Suprapubic skin (tissue), 4 donors: ENCODE measurements at places on chromosomes 11 and 22.

DNA sequence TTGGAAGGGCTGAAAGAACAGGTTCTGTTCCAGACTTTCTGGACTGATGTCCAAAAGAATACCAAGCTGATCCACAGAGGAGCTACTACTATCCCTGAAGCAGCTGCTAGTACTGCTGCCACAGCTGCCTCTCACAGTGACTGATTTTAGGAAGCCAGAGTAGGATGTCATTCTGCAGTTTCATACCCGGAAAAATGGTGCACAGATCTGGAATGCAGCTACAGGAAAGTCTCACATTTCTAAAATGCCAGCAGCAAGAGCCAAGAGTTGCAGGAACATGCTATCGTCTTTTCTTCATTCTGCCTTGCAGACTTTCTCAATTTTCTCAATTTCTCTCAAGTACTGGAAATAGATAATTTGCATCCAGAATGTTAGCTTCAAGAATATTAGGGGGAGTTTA, 19.4 kb upstream of the CCDC179 start:
- DNase-seq = no peak

- no peak for DNase-seq
These were observed 111.0 kb upstream of the ARHGAP42 start for GRCh38 chr11:100575860-100576717.

- DNase-seq = no peak
These were observed 11.2 kb upstream of the PAX6 start for GRCh38 chr11:31822175-31822926.

GRCh38 chr11:20059587-20060021, 100.7 kb downstream of the DBX1 start:
- no peak for DNase-seq

DNA sequence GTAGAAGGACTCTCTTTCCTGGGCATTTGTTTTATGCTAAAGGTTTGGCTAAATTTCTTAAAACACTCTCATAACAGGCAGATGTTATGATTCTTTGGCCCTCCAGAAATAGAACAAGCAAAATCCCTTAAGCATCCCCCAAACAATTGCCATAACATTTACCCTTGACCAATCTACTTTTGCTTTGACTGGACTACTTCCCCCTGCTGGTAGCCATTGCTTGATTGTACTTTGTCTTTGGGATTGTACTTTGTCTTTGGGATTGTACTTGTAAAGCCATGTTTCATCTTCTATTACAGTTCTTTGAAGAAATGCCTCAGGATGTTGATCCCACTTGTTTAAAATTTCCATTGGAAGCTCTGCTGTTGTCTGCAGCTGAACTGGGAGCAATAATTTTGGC, 53.3 kb upstream of the GLYAT start:
- DNase-seq = no peak

GRCh38 chr11:71991494-71991893, 7.2 kb upstream of the IL18BP start:
- DNase-seq = no peak

GRCh38 chr11:45924036-45924915, 1.8 kb downstream of the LARGE2 start:
- DNase-seq = peak; percentile 68

DNA sequence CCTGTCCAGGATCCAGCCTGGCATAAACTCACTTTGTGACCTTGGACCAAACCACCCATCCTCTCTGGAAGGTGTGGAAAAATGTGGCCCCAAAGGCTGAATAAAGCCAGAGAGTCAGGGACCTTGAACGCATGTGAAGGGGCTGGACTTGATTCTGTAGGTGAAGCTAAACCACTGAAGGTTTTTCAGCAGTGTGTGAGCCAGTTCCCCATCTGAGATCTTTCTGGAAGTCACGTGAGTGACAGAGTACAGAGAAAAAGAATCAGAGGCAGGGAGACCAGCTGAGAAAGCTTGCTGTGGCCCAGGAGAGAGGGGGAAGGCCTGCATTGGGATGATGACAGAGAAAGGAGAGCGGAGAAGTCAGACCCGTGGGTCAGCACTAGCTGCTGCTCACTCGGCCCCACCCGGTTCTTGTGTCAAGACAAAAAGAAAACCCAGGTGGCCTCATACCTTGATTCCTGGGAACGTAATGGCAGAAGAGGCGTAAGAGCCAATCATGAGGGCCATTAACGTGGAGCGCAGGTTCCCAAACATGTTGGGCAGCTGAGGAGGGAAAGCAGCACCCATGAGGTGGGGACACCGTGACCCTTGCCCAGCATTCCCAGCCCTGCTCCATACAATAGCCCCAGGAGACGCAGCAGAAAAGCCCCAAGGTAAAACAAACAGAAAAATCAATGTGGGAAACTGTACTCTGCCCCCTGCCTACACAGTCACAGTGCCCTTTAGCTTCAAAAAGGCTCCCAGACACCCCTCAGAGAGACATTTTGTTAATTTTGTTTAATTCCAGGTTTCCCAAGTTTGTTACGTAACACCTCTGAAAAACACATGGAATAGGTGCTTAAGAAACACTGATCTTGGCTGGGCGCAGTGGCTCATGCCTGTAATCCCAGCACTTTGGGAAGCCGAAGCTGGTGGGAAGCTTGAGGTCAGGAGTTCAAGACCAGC, 17.9 kb downstream of the SLC43A1 start:
- no peak for DNase-seq

DNA sequence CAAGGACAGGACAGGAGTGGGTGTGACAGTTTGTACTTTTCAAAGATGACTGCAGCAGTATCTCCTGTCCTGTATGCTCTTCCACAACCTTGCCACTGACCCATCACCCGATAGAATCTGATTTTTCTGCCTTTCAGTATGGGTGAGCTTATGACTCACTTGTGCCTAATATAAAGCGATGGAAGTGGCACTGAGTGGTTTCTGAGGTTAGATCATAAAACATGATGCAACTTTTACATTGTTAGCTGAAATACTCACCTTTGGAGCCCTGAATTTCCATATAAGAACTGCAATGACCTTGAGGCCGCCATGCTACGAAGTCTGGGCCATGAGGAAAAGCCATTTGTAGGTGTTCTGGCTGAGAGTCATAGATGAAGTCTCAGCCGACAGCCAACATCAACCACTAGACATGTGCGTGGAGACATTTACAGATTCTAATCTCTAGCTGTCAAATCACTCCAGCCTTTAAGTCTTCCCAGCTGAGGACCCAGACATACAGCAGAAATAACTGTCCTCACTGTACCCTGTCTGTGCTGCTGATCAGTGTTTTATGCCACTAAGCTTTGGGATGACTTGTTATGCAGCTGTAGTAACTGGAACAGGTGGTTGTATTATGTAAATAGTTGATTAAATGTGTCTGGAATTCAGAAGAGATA, 105.9 kb upstream of the ARHGAP20 start:
- DNase-seq = no peak

DNA sequence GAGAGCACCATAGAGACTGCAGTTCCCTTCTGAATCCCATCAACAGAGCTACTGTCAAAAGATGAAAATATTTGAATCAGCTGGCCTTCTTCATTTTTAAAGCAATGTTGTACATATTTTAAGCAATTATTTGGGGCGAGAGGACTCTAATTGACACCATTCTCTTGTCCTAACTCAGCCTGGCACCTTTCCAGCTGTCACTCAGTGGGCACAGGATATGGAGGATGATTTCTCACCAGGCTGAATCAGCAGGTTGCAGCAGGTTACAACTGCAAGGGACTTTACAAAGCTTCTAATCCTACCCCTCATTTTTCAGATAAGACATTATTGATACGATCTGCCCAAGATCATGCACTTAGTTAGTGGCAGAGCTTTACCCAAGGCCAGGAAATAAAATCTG, 11.9 kb upstream of the WT1 start:
- no peak for DNase-seq

GRCh38 chr22:17303840-17304779, 65.2 kb upstream of the CECR2 start:
- no peak for DNase-seq

DNA sequence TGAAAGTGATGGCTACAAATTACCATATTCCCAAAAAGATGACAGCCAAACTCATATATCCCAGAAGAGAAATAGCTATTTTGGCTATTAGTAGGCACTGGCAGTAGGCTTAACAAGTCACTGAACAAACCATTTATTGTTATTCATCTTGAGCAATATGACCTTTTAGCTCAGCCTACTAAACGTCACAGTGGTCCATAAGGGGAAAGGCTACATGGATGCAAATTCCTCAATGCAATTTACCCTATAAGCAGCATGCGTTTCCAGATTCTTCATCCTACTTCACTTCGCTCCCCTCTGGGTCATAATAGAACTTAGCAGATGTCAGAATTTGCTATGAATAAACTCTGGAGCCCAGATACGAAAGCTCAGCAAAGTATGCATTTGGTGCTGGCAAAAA, 114.0 kb downstream of the SIK3 start:
- DNase-seq = no peak

DNA sequence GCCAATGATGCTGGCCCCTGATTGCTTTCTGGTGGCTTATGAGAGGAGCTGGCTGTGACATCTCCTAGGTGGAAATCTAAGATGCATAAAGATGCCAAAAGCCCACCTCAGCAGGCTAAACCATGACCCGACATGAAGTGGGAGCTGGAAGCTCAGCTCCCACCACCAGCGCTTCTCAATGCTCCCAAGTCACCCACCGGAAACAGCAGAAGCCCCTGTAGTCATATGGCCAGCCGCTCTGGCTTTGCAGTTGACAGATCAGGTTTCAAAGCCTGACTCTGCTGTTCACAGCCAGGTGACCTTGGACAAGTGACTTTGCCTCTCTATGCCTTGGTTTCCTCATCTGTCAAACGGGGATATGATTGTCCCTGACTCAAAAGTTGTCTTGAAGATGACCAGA, 29.1 kb upstream of the ANO1 start:
- no peak for DNase-seq

- DNase-seq = no peak
These were observed 19.3 kb upstream of the GLYATL1 start for GRCh38 chr11:58919980-58920379.

DNA sequence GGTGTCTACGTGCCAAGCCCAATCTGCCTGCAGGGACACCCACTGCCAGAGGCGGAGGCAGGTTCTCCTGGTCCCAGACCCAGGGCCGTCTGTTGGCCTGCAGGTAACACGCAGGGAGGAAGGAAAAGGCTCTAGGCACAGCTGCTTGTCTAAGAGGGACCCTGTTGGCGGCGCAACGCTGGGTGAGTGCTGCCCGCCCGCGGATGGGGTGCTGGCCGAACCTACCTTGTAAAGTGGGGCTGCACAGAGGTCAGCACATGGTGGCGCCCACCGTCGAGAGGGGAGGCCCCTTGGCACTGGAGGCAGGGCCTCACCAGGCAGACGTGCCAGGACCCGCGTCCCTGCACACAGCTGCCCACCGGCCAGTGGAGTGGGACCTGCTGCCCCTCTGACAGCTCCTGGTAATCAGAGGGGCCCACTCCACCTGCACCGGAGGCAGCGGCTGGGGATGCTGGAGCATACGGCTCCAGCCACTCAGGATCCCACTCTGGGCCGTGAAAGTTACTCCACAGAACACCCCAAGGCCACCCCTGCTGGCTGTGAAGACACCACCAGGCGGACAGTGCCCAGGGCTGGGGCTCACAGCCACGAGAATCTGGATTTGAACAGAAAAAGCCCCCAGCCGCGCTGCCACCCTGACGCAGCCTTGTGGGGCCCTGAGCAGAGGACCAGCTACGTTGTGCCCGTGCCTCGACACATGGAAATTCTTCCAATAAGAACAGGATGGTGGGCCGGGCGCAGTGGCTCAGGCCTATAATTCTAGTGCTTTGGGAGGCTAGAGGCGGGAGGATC, 24.0 kb downstream of the TBX1 start:
- no peak for DNase-seq

DNA sequence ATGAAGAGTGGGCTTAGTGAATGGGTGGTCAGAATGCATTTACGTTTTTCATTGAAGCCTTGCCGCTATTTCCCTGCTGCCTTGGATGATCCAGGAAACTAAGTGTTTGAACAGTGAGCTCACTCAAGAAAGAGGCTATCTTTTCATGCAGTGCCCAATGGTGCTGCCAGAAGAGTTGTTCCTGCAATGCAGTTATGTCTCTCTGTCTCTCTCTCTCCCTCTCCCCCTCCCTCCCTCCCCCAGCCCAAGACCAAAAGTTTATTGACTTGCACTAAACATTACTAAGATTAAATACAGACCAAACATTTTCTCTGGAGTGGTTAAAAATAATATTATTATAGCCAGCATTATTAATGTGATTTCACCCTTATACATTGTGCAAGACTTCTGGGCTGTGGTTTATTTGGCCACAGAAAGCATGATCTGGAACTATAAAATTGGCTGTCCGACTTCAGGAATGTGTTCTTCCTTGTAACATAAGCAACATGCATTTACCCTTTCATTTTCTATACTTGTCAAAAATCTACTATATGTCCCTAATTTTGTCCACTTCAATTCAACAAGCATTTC, 6.6 kb upstream of the FUT4 start:
- DNase-seq = no peak

- no peak for DNase-seq
These were observed 43.6 kb downstream of the PPARA start for GRCh38 chr22:46193898-46194310.

- peak; percentile 93 for DNase-seq
These were observed 8.4 kb upstream of the SLC22A8 start for GRCh38 chr11:63023841-63024648.

DNA sequence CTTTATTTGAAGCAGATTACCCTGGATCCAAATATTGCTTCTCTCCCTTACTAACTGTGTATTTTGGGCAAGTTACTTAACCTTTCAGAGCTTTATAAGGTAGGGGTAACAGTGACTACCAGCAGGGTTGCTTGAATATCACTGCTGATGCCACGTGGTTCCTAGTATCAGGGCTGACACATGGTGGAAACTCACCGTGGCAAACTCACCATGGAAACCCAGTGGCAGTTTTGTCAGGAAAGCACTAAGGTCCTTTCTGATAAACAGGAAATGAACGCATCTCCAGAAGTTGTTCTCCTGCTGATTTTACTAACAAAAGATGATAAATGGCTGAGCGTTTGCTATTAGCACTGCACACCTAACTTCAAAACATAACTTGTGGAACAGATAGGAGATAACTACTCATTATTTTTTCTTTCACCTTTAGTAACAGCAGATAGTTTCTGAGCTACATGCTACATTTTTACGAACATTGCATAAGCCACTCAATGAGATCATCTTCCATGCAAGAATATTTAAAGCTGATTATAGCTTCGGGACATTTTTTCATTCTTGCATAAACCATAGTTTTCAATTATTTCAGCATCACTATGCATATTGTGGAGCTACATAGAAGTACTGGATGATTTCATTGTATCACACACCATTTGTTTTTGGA, 59.7 kb upstream of the RAG2 start:
- no peak for DNase-seq

DNA sequence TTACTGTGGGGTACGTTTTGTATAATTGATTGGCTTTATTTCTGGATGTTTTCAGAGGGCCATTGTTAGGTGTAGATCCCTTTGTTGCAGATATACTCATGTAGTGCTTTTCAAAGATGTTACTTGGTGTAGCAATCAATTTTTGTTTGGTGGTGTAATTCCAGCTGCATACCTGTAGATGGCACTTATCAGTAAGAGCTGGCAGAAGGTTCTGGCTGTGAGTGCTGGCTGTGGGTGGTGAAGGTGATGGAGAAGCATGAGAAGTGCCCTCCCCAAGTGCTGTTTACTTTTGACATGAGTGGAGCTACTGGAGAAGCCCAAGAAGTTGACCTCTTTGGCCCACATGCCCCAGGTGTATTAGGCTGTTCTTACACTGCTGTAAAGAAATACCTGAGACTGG, 1074.9 kb downstream of the FAM181B start:
- DNase-seq = no peak

GRCh38 chr22:42685941-42686653, 34.6 kb downstream of the A4GALT start:
- DNase-seq = no peak
